ENCODE measurements at places on chromosomes 2 and 18.

- DNase-seq = no peak
Measured at GRCh38 chr2:42726680-42727079, 37.3 kb downstream of the OXER1 start.

GRCh38 chr2:138090330-138090729 is 126.1 kb downstream of the HNMT start:
- DNase-seq = peak; percentile 78

DNA sequence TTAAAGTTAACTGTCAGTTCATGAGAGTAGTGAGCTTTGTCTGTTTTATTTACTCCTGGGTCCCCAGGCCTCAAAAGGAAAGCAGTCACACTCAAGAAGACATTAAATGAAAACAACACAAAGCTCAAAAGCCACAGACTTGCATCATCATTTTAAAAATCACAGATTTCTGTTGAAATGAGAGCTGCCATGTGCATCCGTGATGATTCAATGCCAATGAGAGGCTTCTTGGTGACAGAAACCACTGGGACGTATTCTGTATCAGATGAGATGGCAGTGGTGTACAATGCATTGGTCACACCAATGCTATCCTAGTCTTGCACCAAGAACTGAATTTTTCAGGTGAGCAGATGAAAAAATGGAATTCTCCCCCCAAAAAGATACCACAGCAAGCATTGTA is 204.8 kb downstream of the ANAPC1 start:
- no peak for DNase-seq

- DNase-seq = peak; percentile 88
Measured at GRCh38 chr2:226115102-226115831, 684.4 kb downstream of the IRS1 start.

GRCh38 chr18:75735291-75735690 is 307.8 kb upstream of the SMIM21 start:
- no peak for DNase-seq

DNA sequence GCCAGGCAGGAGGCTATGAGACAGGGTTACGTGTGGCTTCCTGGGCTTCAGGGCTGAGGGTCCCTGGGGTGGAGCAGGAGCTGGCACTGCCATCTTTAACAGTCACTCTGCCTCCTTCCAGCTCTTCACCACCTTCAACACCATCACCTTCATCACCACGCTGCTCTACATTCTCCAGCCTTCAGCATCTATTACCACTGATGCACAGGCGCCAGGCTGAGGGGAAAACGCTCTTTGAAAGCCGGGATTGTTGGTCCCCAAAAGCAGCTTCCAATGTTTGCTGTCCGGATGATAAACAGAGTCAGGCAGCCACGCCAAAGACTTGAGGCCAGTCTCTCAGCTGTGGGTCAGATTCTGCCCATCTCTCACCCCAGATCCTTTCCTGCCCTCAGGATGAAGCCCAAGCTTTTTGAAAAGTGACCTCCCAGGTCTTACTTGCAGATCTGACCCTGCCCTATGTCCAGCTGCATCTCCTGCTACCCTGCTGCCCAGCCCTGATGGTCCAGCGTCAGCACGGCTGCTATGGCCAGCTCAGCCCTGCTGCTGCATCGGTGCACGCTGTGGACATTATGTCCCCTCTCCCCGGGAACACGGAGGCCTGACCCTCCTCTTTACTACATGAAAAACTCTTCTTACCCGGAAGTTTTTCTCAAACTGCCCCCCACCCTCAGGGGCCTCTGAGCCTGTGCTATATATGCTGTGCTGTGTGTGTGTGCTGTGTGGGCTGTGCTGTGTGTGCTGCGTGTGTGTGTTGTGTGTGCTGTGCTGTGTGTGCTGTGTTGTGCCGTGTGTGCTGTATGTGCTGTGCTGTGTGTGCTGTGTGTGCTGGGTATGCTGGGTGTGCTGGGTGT is 31.2 kb upstream of the MAL start:
- DNase-seq = no peak

- DNase-seq = no peak
Measured at GRCh38 chr2:237604391-237604790, 13.9 kb upstream of the RAB17 start.

GRCh38 chr2:187213798-187214197 is 234.3 kb downstream of the CALCRL start:
- peak; percentile 15 for DNase-seq

GRCh38 chr2:178391701-178392100 is 59.3 kb downstream of the PRKRA start:
- DNase-seq = no peak

DNA sequence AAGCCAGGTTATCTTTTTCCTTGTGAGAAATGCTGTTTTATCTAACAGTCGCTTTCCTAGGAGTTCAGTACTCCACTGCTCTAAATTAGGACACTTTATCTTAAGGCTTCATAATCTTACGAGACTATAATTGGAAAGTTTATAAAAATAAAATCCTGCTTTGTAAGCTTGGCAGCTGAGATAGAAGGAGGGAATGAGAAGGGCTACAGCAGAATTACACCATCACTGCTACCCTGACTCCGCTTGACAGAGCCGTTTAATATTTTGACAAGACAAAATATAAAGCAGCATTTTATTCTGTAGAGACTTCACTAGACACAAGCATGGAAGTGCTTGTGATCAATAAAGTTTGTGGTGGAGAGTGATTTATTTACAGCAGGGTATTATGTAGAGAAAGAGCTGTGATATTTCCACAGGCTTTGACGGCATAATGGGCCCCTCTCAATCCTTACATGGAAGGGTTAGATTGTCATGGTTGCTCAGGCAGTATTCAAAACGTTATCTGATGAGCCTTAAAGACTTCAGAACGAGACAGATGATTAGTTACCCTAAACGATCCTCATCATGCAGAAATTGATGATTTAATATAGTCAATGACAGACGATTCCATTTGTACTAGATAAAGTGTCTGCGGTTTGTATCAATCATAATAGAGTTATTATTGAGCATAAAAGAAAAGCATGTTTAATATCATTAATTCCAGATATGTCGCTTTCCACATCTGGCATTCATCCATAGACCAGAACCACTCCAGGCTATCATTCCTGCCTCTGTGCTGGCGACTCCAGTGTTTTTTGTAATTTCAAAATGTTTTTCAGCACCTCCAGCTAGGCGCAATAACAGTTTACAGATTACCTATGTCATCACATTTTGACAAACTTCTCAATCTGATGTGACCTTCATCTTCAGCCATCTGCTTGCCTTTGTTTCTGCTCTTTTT is 242.2 kb downstream of the FIGN start:
- no peak for DNase-seq

DNA sequence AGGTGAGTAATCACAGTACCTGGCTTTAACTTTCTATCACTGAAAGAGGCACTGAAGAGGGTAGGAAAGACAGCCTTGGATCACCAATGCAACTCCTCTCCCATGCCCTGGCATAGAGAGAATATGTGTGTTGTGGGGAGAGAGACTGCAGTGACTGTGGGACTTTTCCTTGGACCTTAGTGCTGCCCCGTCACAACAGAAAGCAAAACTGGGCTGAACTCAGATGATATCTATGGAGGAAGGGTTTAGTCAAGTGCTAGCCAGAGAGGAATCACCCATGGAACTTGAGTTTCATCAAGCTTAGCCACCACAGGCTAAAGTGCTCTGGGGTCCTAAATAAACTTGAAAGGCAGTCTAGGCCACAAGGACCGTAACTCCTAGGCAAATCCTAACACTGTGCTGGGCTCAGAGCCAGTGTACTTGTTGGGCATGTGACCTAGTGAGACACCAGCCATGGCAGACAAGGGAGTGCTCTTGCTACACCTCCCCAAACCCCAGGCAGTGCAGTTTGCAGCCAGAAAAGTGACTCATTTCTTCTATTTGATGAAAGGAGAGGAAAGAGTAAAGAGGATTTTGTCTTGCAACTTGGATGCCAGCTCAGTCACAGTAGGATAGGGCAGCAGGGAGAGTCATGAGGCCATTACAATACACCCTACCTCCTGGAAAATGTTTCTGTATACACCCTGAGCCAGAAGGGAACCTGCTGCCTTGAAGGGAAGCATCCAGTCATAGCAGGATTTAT is 105.8 kb upstream of the SPOPL start:
- peak; percentile 68 for DNase-seq

GRCh38 chr18:63158012-63158631 is 161.4 kb downstream of the BCL2 start:
- no peak for DNase-seq

DNA sequence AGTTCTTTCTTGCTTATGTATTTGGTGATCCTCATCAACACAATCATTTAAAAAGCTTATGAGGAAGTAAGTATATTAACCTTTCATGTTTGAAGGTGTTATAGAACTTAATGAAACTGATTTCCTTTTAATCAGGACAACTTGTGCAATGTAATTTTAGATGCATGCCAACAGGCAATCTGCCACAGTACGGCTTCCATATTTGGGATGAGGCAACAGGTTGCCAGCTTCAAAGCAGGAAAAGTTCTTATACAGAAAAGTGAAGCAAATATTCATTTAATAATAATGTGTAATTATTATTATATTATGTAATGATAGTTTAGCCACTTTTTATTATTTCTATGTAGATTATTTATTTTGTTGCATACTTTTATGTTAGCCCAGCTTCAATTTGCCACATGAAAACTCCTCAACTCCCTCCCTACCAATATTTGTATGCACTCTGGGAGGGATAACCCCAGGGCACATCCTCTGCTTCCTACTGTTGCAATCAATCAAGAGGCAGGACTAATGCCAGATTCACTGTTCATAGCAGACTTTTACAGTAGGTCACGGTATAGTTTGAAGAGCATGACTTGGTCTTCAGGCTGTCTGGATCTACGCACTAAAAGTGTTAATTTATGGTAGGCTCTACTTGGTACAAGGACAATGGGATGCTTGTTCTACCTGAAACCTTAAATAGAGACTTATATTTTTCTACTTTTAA is 277.2 kb downstream of the AGPS start:
- no peak for DNase-seq

DNA sequence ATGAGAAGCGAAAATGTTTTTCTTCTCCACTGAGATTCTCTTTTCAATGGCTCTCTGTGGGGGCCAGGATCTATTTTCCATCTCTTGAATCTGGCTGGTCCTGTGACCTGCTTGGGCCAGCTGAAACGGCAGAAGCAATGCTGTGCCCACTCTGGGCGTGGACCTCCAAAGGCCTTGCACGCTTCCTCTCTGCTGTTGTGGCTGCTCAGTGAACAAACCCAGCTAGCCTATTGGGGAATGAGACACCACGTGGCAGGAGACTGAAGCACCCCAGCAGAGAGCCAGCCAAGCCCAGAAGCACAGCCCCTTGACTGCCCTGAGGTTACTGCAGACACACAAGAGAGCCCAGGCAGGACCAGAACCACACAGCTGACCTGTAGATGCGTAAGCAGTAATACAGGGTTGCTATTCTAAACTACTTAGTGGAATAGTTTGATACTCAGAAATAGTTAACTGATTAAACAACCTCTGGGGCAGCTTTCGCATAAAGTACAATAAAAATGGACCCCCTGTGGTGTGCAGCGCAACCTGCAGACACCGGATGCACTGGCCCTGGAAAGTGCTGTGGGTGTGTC is 221.7 kb upstream of the SH3BP4 start:
- no peak for DNase-seq

GRCh38 chr2:214808981-214809750 is at the start of gene BARD1:
Gene BARD1 (minus strand): TSS chr2:214809683. CDS start chr2:214809569, 114 bp downstream.
- peak; percentile 46 for DNase-seq

Data from fibroblast of pulmonary artery (primary cell).